ENCODE measurements at places on chromosomes 5 and 9.

GRCh38 chr5:135028791-135029476, 5.1 kb downstream of the PITX1 start:
- DNase-seq = no peak

DNA sequence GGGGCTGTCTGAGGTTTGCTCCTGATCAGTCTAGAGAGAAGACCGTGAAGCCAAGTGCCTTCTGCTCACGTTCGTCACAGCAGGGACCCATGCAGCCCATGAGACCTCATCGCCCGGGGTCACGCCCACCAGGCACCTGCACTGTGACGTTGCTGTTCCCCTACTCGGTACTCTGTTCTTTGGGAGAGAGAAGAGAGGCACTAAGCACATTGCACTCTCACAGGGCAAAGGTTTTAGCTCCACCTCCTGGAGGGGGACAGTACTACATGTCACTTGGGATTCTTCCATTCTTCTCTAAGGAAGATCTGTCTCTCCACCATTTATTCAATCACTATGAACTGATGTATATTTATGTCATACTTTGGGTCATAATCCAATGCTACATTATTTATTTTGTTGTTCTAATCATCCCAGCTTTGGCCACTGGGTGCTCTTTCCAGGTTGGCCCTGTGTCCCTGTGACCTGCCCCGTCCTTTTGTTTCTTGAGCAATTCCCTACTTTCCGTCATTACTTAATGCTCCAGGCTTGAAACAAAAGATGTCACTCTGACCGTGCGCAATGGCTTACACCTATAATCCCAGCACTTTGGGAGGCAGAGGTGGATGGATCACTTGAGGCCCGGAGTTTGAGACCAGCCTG, 31.4 kb upstream of the BRD3 start:
- DNase-seq = peak; percentile 54

- no peak for DNase-seq
Observed at GRCh38 chr5:103526164-103526915, 36.2 kb downstream of the NUDT12 start.

DNA sequence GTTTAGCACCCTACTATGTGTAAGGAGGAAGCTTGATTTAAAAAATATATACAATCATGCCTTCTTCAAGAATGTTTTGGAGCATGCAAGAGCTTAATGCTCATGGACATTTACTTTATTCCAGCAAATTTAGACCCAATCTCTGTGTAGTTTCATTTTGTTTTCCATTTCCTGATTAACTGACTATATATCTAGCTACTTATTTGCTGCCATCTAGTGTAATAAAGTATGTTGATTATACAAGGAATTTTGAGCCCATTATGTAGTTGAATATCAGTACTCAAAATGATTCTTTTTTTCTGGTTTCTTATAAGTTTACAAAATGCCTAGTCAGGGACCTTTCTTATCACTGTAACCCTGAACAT, 100.0 kb upstream of the CCDC152 start:
- DNase-seq = no peak

GRCh38 chr5:174327317-174327864, 281.9 kb downstream of the NSG2 start:
- DNase-seq = peak; percentile 21

DNA sequence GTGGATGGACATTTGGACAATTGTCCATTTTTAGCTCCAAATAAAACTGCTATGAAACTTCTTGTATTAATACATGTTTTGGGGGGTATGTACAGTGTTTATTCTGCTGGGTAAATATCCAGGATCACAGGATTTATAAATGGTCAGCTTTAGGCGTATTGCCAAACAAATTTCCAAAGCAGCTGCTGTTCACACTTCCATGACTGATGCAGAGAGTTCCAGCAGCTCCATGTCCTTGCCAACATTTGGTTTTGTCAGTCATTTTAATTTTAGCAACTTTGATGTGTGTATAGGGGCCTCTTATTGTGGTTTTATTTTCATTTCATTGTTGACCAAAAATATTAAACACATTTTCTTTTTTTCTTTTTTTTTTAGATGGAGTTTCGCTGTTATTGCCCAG, 9.8 kb upstream of the SUSD1 start:
- DNase-seq = no peak

DNA sequence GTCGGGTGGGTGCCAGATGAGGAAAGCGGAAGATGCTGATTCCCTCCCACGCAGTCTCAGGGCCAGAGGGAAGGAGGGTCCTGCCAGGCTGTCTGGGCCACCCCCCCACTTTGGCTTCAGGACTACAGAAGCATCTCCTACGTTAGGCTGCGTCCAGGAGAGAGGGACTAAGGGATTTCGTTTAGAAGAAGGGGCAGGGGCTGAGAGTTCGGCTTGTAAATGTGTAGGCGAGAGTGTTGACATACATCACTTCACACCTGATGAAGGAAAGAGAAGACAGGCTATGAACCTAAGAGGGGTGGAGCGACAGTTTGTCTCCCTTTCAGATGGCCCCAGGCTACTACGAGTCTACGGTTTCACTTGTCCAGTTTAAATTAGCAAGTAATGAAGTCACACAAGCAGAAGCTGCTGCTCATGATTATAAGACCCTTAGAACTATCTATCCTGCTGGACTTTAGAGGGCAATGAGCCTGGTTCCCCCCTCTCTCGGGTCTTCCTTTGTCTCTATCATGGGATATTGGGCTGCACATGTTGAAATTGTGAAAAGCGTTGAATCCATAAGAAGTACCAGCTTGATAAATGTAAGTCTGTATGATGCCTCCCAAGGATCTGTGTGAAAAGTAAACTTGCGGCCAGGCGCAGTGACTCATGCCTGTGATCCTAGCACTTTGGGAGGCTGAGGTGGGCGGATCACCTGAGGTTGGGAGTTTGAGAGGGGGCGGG, 193.0 kb downstream of the AOPEP start:
- no peak for DNase-seq
